GM12891 (cell line): ENCODE measurements at places on chromosomes 4 and X.

DNA sequence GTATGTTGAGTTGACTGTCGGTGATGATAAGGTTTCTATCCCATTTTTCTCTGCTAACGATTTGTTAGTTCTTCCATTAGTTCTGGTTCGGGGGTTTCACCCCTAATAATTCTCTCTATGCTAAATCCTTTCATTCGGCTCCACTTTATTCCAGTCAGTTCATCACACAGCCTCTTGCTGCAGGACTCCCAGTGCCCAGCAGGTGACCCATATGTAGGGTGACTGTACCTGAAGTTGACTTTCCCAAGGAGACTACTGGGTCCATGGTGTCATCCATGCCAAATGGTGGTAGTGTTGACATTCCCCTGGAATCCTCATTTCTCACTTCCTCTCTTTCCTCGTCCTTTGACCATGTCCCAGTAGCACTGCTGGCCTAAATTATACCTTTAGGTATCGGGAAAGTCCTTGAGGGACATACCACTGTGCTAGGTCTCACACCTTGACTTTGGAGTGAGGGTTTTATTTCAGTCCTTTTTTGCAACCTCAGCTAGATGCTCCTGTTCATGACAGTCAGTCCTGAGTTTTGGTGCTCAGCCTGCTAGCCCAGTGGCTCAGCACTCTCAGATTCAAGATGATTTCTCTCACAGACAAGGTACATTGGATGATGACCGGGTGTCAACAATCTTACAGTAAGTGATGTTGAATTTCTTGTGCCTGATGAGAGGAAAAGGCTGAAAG lies 105.1 kb upstream of the ARHGAP24 start:
- no peak for DNase-seq

- no peak for DNase-seq
Measured at GRCh38 chr4:148124512-148124911, 317.7 kb downstream of the NR3C2 start.

DNA sequence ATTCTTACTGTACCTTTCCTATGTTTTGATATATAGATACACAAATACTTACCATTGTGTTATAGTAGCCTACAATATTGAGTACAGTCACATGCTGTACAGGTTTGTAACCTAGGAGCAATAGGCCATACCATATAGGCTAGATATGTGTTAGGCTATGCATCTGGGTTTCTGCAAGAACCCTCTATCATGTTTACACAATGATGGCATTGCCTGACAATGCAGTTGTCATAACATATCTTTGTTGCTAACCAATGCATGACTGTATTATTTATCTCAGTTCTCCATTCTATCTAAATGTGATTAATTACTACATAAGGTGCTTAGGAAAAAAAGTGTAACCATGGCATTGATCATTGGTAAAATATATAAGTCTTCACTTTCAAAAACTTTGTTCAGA lies 10.0 kb upstream of the SPCS3 start:
- DNase-seq, result no peak

- DNase-seq, result no peak
Measured at GRCh38 chr4:183449193-183449882, 4.9 kb downstream of the CDKN2AIP start.

- DNase-seq, result no peak
Measured at GRCh38 chr4:128242601-128243000, 45.0 kb downstream of the PGRMC2 start.

- no peak for DNase-seq
Measured at GRCh38 chrX:71181558-71181909, 36.9 kb downstream of the NLGN3 start.
